Cerebellum (tissue), 4 donors: ENCODE measurements at places on chromosomes 1 and 21.
A peak's percentile ranks its signal among the peaks of the same experiment; 100 is the strongest.

DNA sequence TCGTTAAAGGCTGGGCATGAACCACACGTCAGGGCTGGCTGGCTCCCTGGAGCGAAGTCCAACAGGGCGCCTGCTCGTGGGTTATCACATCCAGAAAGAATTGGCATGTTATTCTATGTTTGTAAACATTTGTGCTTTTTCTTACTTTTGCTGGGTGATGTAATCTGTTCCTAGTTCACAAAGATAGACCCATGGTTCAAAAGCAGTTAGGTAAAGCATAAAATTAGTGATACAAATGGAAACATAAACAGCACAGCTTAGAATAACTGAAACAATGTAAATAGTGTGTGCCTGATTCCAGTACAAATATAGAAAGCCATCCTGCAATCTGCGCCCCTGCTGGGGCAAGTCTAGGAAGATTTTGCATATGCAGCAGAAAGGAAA is 184.0 kb upstream of the C1orf174 start:
- no peak for DNase-seq

DNA sequence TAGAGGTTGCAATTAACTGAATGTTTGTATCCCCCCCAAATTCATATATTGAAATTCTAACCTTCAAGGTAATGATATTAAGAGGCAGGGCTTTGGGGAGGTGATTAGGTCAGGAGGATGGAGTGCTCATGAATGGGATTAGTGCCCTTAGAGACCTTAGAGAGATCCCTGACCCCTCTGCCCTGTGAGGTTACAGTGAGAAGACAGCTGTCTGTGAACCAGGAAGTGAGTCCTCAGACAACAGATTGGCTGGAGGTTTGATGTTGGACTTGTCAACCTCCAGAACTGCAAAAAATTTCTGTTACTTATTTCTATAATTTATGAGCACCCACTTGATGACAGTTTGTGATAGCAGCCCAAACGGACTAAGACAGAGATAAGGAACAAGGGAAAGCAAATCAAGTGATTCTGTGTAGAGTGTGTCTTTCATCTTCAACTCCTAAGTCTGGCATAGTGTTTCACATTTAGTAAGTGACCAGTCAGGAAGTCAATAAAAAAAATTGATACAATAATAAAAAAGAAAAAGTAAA is 30.0 kb upstream of the RWDD3 start:
- no peak for DNase-seq

GRCh38 chr1:5312862-5313261 is 658.5 kb downstream of the AJAP1 start:
- DNase-seq, result no peak

DNA sequence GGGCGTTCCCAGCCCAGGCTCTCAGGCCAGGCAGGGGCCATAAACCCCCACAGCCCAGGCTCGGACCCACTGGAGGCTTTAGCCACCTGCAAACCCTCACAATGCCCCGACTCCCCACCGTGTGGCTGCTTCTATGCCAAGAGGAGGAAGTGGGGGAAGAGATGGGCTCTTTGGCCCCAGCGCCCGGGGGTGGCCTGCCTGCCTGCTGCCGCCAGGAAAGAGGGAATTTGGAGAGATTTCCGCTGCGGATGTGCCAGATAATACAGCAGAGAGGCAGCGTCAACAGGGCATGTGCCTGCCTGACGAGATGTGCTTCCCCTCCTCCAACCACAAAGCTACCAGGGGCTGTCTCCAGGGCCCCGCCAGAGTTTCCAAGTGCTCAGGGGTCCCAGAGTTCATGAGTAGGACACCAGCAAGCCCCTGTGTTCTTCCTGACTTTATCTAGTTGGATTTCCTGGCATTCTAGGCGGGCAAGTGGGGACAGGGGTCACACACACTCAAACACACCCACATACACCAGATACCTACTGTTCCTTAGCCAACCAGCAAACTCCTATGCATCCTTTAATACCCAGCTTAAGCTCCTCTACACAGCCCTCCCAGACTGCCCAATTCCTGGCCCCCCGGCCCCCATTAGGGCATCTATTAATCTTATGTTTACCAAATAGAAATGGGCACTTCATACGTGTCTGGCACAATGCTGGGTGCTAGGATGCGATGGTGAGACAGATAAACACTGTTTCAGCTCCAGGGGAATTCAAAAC is 14.1 kb downstream of the EPHA2 start:
- DNase-seq, result peak; percentile 61

DNA sequence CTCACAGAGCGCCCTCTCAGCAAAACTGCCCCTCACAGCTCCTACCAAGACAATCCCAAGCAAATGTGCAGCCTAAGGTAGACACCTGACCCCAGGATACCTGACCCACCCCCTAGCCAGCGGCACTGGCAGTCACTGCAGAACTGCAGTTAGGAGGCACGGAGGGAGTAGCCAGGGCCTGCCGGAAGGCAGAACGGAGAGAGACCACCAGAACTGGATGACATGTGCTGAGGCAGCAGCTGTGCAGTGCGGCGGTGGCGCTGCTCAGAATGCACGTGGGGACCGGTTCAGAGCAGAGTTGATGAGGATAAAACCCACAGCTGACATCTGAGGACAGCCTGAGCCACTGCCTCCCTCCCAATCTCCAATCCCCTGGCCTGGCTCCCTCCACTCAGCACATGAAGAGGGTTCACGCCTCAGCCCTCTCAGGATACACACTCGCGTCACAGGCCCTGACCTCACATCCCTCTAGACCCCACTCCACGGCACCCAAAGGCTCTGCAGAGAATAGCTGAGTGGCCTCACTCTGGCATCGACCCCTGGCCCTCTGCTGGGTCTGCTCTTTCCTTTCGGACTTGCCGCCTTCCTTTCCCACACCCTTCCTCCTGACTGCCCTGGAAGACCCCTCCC is 29.6 kb downstream of the UBE2G2 start:
- DNase-seq, result no peak

GRCh38 chr1:115217150-115218033 is 120.7 kb downstream of the NGF start:
- DNase-seq, result no peak

DNA sequence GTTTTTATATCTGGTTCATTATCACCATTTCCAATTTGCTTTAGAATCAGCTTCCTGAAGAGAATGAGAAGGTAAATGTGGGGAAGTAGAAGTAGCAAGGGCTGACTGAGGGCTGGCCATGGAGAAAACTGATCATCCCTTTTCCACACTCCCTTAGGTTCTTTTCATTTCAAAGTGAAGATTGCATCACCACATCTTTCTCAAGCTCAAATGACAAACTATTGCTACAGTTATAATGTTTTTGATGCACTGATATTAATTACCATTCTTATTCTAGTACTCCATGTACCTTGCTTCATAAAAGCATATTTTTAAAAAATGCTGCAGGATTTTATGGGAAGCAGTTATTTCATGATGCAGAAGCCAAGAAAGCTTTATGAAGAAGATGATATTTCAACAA is 7.9 kb upstream of the AK5 start:
- DNase-seq, result no peak

DNA sequence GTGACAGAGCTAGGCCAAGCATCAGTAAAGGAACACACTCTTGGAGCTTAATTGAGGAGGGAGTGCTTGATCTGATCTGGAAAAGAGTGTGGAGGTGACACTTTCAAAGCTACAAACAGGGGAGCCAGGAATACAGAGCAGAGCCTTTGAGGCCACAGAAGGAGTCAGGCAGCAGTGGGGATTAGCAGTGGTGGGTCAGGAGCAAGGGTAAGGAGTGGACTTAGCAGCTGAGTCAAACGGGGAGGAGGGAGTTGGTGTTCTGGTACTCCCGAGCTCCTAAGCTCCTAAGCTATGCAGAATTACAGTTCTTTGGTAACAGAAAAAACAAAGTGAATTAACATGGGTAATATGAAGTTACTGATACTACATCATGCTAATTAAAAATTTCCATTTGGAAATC is 14.5 kb downstream of the RAB4A start:
- no peak for DNase-seq

- DNase-seq, result no peak
Measured at GRCh38 chr1:174740249-174740968, 259.3 kb upstream of the CACYBP start.

- no peak for DNase-seq
Measured at GRCh38 chr1:81703391-81703755, 97.4 kb upstream of the ADGRL2 start.

DNA sequence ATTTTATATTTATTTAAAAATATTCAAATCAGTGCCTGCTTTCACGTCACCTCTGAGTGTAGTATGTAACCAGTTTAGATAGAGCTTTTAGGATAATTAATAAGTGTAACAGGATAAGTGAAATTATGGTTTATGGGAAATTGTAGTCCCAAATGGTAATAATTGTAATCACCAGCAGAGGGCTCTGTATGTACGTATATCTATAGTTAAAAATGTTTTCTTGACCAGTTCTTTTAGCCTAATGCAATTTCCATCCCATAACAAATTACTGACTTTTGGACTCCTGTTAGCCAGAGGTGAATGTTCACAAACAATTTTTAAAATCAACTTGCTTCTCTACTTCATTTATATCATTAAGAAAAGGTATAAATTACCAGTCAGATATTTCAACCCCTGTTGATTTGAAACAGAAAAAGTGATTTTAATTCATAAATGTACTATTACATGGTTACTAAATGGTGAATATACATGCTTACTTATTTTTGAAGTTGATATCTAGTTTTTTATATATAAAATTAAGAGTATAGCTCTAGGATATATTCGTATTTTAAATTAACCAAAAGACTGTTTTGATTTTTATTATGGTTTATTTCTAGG is 25.3 kb downstream of the SLC30A7 start:
- peak; percentile 57 for DNase-seq

DNA sequence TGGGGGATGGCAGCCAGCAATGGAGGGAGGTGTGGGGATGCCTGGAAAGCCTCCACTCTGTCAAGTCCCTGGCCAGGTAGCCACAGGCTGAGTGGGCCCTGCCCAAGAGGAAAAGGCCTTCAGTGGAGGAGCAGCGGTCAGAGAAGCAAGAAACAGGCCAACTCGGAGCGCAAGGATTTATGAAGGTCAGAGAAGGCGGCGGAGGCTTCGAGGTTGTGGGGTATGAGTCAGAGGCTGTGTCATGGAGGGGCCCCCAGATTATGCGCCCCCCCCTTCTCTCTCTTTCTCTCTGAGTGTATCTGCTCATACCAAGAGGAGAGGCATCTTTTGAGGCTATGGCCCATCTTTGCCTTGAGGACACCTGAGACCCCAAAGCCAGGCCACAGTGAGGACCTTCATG is 99.5 kb downstream of the CASZ1 start:
- DNase-seq, result no peak

DNA sequence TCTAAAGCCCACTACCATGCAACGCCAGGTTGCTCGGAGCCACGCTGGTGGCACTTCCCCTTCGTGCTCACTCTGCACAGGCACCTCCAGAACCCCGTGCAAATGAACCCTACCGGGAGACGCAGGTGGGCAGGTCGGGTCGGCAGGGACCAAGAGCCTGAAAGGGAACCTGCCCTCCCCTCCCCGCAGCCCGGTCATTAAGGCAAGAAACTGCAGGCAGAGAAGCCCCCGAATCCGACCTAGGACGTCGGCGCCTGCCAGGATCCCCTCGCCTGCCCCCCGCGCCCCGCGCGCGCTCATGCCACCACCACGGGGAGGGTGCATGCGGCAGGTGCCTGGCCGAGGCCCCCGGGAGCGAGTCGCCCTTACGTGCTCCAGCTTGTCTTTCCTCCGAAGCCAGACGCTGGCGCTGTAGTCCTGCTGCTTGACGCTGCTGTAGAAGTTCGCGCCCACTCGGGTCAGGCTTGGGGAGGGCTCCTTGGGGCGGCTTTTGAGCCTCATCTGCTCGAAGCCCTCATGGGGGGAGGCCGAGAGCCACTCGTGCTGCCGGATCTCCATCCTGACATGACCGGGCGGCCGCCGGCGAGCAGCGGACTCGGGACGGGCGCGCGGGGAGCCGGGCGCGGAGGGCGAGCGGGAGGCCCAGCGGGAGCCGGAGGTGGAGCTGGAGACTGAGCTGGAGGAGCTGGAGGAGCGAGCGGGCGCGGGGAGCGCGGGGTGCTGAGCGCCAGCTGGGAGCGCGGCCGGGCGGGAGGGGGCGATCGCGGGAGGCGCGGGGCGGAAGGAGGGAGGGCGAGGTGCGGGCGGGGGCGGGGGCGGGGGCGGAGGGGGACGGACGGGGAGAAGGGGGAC is 552 bp downstream of the PLD5 start:
- peak; percentile 59 for DNase-seq

- DNase-seq, result no peak
Measured at GRCh38 chr1:30129001-30129408, 594.4 kb downstream of the MATN1 start.
